ENCODE measurements at places on chromosomes 3 and 15.

DNA sequence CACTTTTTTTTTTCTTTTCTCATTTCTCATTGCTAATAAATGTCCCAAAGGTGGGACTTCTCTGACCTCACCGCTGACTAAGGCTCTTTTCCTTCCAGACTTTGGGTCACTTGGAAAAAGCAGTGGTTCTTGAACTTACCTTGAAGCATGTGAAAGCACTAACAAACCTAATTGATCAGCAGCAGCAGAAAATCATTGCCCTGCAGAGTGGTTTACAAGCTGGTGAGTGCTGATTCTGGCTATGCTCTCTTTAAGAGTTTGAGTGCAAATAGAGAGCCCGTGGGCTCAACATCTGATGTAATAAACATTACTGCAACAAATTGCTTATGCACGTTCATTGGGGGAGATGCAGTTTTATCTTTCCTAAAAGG lies 2.0 kb downstream of the BHLHE40 start:
- DNase-seq: no peak

- DNase-seq: no peak
Measured at GRCh38 chr3:57133157-57133556, 32.0 kb downstream of the IL17RD start.

DNA sequence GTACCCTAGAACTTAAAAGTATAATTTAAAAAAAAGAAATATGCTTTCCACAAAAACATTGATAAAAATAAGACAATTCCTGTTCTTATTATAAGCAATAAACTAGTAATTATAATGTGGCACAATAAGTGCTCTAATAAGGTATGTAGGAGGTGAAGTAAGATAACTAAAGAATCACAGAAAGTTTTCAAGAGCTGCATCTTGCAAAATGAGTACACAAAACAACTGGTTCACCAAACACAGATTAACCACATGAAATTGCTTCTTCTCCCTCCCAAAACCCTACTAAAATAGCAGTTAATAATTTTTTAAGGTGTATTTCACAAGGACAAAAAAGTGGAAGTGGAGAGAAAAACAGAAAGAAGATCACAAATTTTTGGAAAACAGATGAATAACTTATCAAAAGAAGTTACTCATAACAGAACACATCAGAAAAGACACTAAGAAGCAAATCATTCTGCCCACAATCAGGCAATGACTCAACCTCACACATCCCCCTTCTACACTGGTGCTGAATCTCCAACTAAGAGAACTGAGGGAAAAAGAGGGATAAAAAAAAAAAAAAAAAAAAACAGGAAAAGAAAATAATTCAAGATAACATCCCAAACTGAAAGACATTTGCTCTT lies 64.2 kb downstream of the TBC1D5 start:
- no peak for DNase-seq

GRCh38 chr3:11285471-11285870 lies 13.3 kb downstream of the ATG7 start:
- DNase-seq: no peak

- no peak for DNase-seq
Measured at GRCh38 chr3:161568671-161569070, 72.1 kb downstream of the OTOL1 start.

DNA sequence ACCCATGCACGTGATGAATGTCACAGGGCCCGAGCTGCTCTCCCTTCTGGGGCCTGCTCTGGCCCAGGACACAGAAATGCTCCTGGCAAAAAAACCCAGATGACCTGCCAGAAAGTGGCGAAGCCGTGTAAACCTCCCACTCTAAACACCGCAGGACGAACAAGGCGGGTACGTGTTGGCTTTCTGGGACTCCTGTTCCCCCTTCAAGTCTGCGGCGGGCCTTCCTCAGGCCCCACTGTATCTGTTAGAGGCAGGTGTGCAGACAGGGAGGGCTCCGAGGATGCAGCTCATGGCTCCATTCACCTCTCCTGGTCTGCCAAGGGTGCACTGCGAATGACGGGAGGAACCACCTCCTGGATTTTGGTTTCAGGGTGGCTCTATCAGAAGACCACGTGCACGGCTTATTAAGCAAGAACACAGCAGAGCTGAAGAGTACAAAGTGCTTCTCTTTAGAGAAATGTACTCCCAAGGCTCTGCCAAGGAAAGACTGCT lies 173.8 kb downstream of the ADAMTS17 start:
- no peak for DNase-seq

- no peak for DNase-seq
Measured at GRCh38 chr3:110272525-110272924, 799.1 kb upstream of the NECTIN3 start.

DNA sequence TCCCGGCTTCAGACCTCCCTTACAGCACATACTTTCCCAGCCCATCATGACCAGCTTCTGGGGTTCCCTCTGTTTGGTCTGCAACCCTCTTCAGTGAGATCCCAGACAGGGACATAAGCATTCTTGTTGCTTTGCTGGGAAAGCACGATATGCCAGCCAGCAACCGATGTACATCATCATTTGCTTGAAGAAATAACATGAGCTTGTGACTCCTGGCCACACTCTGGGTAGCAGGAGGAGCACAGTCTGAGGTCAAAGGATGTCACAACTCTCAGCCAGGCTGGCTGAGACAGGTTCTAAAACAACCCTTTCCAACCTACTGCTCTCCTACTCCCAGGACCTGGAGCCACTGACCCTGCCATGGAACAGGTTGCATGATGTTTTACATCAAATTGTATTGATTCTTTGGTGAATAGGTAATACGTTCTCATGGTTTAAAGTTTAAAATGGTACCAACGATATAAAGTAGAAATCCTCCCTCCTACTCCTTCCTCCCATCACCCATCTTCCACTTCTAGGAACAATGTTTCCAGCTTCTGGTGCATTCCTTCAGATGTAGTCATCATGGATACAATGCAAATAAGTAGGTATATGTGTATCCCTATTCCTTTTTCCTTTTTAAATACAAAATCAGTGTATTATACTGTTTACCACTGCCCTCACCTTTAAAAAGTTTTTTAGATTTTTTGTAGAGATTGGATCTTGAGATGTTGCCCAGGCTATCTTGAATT lies 190.3 kb downstream of the OPA1 start:
- no peak for DNase-seq

GRCh38 chr3:54841471-54841870 lies 86.4 kb downstream of the LRTM1 start:
- no peak for DNase-seq

GRCh38 chr3:116034086-116034485 lies 410.8 kb downstream of the GAP43 start:
- no peak for DNase-seq

DNA sequence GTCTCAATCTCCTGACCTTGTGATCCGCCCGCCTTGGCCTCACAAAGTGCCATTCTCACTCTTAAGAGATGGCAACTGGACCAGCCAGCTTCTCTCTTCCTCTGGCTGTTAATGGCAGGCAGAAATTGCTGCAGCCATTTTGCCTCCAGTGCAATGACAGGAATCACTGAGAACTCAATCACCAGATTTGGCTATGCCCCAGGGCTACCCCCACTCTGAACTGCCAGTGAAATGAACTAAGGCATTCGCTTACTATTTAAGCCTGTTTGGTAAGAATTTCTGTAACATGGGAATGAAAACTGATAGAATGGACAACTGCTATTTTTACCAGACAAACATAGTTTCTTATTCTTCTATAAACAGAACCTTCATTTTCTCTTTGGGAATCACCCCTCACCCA lies 24.5 kb downstream of the FOXP1 start:
- no peak for DNase-seq

DNA sequence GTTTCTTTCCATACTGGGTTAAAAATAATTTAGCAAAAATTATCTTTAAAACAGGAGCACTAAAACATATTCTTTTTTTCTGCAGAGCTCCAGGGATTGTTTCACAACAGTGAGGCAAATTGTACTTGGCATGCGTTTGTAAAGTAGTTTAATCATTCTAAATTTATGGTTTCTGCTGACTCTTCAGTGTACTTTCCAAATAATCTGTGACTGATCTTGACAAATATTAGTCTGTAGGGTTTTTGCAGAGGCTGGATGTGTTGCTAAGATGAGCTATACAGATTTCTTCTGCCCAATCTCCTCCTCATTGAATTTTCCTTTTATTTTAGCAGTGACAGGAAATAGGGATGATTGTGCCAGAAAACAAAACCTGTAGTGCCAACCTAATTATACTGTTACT lies 328.0 kb upstream of the MANF start:
- DNase-seq: no peak
